Adipocyte (in vitro differentiated cells): ENCODE measurements at places on chromosomes 2 and 18.

DNA sequence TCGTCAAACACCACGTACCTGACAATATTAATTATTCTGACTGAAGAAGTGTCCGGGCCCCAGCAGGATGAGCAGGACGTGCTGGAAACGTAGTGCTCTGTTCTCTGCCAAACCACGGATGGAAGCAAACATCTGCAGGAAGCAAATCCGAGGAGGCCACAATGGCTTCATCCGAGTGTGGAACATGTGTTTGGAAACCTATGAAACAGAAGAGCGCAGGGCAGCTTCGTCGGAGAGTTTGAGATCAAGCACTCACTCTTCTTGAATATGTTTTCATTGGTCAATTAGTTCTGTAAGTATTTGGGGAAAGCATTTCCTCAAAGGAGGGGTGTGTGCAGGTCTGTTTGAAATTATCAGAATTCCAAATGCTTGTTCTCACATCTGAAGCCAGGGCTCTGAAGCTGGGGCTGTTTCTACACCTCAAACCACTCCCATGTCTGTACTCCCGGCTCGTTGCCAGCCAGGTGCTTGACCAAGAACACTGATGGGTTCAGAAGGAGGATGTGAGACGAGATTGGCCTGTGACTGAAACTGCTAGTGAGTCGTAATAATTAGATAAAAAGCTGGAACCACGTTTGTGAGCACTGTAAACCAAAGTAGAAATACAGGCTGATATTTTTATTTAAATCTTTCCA, 356.6 kb upstream of the SALL3 start:
- DNase-seq = no peak

GRCh38 chr18:48441405-48441881, 32.3 kb upstream of the ZBTB7C start:
- no peak for DNase-seq

- DNase-seq = no peak
These were observed 398.1 kb upstream of the ATP5MC3 start for GRCh38 chr2:175579646-175580045.

GRCh38 chr2:38092196-38092902, 16.4 kb upstream of the CYP1B1 start:
- no peak for DNase-seq

DNA sequence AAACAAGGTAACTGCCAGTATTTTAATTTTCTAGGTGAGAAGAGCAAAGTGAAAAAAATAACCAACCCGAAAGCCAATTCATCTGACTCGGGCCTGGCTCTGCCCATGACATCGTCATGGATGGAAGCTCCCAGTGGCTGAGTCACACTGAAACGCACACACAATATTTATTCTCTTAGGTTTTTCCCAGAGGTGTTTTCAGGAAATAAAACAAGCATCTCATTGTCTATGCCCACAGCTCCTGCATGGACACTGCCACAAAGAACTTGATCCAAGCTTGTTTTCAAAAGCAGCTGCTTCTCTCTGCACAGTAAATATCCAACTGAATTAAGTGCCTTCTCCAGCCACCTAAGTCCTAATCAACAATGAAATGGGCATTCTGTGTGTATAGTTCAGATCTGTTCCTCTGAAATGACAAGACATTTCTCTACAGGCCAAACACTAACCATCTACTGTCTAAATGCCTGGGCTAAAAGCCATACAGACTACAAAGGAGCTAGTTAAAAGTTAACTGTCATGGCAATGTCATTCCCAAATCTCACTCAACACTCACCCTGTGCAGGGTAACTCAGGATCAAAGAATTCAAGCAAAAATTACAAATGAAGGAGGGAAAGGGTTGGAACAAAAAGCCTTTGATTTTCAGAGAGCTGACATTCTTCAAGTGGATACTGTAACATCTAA, 62.9 kb downstream of the RPL31 start:
- DNase-seq = peak; percentile 39

DNA sequence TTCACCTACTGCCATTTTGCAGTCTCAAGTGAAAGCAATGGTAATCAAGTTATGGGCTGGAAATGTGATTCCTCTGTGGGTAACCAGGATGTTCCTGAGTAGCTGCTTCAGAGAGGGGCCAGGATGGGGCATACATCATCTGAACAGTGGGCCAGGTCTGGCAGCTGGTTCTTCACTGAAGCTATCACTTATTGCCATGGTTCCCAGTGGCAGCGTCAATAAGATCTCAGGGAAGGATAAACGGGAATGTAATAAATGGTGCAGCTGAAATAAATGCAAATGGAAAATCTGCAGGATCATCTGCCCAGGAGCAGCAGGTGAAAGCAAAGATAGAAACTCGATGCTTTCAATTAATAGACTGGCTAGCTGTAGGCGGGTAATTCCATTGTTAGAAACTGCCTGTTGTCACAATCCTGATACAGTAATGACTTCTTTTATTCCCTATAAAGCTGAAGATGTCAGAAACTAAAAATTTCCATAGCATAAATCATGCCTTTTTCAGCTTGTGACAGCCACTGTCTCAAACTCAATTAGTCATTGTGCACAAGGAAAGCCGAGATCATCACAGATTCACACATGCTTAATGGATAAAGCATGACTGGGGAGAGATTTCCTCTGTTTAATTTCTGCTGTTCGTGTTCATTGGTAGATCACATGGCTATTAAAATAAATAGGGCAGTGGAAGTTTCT, 56.2 kb upstream of the CCDC85A start:
- no peak for DNase-seq

- DNase-seq = peak; percentile 71
These were observed at the start of gene ZBTB7C for GRCh38 chr18:48408727-48409590. TSS of gene ZBTB7C (minus strand) at chr18:48409383.

DNA sequence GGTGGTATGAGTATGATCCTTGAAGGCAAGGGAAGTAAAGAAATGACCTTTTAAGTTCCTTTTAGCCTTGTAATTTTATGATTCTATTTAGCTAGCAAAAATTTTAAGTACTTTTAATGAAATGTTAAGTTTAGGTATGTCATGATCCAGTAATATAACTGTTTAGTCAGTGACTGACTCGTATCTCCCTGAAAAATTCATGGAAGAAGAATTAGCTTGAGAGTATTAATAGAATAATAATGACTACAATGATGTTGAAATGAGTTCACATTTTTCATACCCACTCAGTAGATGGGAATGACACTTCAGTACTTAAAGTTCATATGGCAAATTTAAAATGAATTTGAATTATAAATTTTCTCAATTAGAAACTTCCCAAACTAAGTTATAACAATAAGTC, 14.6 kb downstream of the RAB3GAP1 start:
- DNase-seq = no peak

DNA sequence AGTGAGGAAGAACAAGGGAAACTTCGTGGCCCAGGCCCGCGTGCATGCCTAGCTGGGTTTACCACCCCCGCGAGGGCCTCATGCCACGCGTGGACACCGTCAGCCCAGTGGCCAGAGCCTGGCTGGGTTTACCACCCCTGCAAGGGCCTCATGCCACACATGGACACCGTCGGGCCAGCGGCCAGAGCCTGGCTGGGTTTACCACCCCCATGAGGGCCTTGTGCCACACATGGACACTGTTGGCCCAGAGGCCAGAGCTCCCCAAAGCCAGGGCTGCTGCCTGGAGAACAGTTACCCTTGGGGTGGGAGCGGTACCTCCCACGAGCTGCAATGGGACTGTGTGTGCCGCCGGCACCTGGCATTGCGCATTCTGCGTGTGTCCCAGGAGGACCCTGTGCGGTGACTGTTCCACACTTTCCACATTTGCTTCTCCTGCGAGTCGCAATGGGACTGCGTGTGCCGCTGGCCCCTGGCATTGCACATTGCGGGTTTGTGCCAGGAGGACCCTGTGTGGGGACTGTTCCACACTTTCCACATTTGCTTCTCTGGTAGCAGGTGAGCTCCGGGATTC, 105.6 kb upstream of the CTDP1 start:
- no peak for DNase-seq

DNA sequence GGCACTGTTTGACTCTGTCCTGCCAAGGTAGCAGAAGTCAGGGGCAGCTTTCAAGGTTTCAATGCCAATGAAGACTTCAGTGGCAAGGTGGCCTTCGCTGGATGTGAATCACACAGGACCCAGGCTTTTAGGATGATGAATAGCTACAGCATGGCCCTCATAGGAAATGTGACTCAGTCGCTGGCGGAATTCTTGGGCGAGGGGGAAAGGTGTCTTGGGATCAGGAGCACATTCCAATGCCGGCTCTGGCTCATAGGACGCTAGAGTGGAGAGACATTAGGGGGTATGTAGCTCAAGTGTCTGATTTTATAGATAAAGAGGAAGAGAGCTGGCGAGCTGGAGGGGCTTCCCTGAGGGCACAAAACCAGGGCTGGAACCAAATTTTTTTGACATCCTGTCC, 68.6 kb downstream of the SMIM21 start:
- no peak for DNase-seq

DNA sequence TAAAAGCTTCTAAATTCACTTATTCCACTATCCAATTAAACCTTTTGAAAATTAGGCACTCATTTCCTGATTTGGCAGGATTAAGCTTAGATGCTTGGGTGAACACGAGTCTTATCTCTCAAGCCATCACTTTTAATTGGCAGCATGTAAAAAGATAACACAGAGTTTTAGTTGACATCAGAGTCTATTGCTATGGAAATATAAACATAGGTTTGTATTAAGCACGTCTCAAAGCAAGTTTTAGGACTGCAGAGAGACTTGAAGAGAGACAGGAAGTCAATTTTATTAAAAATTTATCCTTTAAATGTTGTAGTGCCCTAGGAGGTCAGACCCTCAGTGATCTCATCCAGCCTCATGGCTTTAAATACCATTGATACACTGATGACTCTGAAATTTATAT, 5.6 kb downstream of the RBKS start:
- DNase-seq = no peak

- DNase-seq = peak; percentile 76
These were observed 39.3 kb downstream of the AP1S3 start for GRCh38 chr2:223797811-223798721.

DNA sequence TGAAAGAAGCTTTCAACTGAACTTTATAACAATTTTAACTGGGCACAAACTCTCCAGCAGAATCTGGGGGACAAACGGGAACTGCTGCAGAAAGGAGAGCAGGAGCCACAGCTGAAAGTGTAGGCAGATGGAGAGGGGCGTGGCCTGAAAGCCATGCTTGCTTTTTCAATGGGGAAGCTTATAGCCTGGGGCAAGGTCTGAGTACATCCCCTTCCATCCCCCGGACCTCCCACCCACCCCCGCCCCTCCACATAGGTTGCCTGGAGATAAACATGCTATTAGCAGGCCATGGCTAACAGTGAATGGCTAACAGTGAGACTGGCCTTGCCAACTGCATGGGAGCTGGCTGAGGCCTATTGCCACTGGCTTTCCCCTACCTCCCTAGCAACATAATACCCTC, 317.9 kb upstream of the TANK start:
- no peak for DNase-seq

DNA sequence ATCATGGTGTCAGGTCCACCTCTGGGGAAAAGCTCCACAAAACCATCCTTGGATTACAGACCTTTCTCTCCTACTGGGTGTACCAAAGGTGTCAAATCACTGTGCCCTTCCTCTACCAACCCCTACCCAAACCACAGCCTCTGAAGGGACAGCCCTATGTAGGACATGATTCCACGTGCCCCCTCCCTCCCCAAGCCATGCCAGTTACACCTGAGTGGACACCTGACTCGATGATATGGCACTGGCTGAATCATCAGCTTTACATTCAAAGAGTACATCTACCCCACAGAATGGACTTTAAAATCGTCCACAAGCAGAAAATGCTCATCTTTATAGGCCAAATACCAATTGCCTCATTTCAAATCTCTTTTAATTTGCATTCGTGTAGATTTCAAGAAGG, 26.0 kb downstream of the TRABD2A start:
- DNase-seq = no peak

- DNase-seq = peak; percentile 94
These were observed 10.2 kb upstream of the IMP4 start for GRCh38 chr2:130332271-130333073.

DNA sequence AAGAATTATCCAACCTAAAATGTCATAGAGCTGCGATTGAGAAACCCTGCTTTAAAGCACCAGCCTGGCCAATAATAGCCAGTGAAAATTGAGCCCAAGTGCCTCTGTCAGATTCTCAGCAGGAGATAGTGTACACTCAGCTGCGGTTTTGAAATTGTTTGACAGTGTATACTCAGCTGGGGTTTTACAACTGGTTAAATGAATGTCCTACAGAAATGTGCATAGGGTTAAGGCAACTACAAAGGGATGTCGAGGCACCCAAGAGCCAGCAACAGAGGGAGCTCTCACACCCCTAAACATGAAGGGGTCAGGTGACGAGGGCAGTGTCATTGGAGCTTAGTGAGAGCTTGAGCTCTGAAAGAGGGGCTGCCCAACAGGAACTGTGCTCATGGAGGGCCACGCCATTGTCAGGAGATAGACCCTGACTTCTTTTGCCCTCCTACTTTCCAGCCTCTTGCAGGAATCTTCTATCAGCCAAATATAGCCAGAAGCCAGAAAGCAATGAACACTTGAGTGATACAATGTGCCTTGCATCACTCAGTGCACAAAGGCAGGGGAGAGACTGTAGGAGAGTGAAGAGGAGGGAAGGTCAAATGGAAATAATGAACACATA, 15.1 kb downstream of the ACTG2 start:
- peak; percentile 37 for DNase-seq
